ENCODE measurements at places on chromosomes 6 and 20. TPM values are rescaled to one million over a fixed set of nuclear protein-coding genes. Genes with fewer than 3 reads are reported as not detected.

Gene TNFRSF6B
- 5.5 TPM for total RNA-seq

Gene DNAH8
- under 0.01 TPM for total RNA-seq

Gene PTCHD4
- 3.6 TPM for total RNA-seq

Gene TMEM244
- not detected for total RNA-seq

Gene CCN2
- 53.6 TPM for total RNA-seq

Gene TENT5A
- total RNA-seq = 16.4 TPM

Gene CUTA
- total RNA-seq = 62.1 TPM

Gene HLA-DOB
- 1.0 TPM for total RNA-seq

Gene OLIG3
- not detected for total RNA-seq

Gene LBP
- not detected for total RNA-seq

Gene PCMT1
- total RNA-seq = 127 TPM

Gene NKX2-4
- total RNA-seq = not detected

Gene COL21A1
- total RNA-seq = 9.9 TPM

Gene MLN
- total RNA-seq = not detected

Gene CST5
- total RNA-seq = not detected

Gene BPIFB1
- total RNA-seq = 3.3 TPM
